ENCODE measurements at places on chromosomes 2 and 18.

- DNase-seq = no peak
Observed at GRCh38 chr2:102230410-102230909, 43.6 kb downstream of the IL1RL2 start.

DNA sequence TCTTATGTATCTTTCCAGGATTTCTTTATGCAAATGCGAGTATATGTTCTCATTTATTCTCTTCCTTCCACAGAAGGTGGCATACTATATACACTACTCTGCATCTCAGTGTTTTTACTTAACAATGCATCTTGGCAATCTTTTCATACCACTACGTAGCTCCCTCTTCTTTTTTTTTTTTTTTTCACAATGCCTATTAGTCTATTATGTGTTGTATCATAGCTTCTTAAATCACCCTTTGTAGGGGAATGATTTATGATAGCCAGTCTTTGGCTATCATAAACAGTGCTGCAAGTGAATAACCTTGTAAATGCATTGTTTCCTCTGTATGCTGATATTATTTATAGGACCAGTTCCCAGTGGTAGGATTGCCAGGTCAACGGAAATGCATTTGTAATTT, 204.2 kb downstream of the BABAM2 start:
- no peak for DNase-seq

GRCh38 chr2:71952572-71953188, 195.0 kb downstream of the CYP26B1 start:
- no peak for DNase-seq

- no peak for DNase-seq
Observed at GRCh38 chr2:240596491-240596931, 10.0 kb downstream of the CAPN10 start.

DNA sequence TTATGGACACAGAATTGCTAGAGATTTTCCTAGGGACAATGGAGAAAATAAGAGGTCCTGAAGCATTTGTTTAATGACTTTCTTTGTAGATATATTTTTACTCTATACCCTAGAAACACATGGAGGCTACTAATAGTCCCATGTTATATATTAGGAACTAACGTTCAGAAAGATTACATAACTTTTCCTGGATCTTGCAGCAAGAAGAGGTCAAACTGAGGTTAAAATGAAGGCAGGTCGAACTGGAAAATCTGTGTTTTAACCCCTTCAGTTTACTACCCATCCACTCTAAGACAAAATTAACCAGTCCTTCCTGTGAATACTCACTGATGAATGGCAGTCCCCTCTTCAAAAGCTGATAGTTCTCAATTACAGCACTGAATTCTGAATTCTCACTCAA, 1415.8 kb upstream of the CELF4 start:
- no peak for DNase-seq

DNA sequence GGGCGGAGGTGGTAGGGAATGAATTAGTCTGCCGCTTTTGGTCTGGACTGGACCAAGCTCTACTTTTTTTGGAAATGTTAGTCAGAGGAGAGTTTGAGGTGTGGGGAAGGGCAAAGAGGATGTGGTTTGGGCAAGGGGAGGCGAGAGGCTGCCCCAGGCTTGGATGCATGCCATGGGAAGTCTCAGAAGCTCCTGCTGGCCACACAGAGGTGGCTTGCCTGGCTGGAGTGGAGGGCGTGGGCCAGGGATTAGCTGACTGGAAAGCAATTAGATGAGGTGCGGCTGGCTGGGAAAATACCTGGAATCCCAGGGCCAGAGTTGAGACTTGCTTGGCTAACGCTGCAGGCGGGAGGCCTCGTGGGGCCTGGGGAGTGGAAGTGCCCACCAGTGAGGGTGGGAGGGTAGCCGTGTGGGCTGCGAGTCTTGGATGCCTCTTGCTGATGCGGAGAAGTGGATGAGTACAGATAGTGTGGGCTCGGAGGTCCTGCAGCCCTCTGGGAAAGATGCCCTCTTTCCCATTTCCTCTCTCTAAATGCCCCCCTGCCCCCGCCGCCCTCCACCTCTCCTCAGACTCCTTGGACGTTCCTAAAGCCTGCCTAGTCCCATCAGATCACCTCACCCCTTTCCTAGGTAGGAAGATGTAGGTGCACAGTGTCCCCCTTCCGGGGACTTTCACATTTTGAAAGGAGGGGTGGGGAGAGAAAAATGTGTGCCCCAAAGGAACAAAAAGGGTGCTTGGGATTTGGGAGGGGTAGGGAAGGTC, 117.6 kb downstream of the SMAD7 start:
- DNase-seq = peak; percentile 42

DNA sequence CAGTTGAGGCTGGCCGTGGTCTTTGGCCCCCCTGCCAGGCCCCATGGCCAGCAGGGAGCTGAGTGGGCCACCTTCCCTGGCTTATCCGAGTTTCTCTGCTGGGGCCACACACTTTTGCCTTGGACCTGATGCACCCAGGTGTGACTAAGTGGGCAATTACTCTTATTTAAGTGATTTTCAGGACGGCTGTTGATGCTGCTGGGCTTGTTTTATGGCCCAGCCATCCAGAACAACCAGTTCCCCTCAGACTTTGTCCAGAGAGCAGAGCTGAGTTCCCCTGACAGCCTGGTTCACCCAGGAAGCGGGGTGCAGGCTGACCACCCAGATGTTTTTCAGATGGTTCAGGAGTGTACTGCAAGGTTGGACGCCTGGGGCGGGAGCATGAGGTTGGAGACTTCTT, 68.8 kb downstream of the GLI2 start:
- DNase-seq = no peak

GRCh38 chr18:25136416-25137196, 215.4 kb downstream of the ZNF521 start:
- DNase-seq = no peak

GRCh38 chr2:152560166-152560565, 157.1 kb downstream of the PRPF40A start:
- no peak for DNase-seq

DNA sequence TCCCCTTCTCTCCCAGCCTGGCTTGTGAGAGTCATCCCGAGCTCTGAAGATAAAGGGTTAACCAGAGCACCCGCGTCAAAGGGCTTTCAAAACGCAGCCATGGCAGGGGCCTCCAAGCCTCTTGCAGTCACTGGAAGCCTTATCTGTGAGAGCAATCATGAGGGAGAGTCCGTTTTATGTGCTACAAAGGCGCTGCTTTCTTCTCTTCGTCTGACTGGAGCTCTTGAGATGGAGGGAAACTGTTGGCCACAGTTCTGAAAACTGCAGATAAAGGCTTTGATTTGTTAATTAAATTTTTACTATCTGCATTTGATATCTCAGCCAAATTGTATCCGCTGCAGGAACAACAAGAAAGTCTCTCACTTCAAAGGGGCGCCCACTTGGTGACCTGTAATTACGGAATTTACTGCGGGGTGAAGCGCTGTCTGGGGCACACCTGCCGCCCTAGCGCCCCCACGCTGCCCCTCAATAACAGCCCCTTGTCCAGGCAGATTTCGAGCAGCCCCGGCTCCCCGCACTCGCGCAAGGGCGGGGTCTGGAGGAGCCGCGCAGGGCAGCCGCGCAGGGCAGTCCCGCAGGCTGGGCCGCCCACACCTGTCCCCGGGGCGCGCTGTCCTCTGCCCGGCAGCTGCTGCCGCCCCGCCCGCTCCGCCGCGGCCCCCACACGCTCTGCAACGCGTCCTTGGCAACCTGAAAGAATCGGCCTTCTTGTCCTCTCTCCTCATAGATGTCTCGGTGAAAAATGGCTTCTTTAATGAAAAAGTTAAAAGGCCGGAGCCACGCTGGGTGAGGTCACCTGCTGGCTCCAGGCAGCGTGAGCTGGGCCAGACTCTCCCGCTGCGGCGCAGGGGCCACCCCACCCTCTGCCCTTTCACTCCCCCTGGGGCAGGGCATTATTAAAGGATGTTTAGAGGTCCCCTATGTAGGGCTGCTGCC, 217.9 kb downstream of the VAPA start:
- DNase-seq = no peak

GRCh38 chr18:10893196-10893595, 256.2 kb downstream of the PIEZO2 start:
- DNase-seq = no peak

DNA sequence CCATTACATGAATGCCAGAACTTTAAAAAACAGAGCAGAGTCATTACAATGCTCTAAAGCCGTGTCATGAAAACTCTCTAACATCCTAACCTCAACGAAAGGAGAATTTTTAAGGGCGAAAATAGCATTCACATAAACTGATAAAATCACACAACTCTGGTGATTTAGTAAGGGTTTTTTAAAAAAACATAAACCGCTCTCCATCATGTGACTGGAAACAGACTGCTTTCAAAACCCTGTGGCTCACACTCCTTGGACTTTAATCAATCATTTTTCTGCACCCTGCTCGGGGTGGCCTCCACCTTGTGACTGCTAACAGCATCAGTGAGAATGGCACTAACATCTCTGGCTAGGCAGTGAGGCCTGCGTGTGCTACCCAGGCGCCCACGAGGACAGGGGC, 12.1 kb downstream of the DOCK10 start:
- DNase-seq = peak; percentile 21

DNA sequence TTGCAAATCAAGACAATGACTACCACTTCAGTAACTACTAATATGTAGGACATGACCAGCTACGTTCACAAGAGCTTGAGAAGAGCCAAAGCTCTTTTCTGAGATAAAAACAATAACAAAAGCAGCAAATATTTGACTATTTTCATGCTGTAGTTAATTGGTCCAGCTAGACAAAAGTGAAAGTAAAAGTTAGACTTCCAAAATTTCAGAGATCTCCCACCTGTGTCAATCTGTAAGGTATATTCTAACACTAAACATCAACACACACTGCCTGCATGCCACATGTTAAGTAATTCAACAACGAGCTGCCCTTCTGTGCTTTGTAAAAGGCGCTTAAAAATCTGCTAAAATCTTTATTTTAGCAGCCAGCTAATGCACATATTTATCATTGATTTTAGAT, 185.9 kb downstream of the SLC39A10 start:
- no peak for DNase-seq

DNA sequence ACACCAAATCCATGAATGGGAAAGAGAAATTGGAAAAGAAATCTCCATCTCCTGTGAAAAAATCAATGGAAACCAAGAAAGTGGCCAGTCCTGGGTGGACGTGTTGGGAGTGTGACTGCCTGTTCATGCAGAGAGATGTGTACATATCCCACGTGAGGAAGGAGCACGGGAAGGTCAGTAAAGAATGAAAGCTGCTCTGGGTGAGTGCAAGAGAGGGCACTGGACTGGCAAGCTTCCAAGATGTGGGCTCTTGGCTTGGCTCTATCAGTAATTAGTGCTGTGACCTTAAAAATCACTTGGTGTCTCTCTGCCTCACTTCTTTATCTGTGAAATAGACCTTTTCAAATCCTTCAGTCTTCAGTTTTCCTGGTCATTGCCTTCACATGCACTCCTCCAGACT, 89.0 kb downstream of the ZNF532 start:
- DNase-seq = no peak

DNA sequence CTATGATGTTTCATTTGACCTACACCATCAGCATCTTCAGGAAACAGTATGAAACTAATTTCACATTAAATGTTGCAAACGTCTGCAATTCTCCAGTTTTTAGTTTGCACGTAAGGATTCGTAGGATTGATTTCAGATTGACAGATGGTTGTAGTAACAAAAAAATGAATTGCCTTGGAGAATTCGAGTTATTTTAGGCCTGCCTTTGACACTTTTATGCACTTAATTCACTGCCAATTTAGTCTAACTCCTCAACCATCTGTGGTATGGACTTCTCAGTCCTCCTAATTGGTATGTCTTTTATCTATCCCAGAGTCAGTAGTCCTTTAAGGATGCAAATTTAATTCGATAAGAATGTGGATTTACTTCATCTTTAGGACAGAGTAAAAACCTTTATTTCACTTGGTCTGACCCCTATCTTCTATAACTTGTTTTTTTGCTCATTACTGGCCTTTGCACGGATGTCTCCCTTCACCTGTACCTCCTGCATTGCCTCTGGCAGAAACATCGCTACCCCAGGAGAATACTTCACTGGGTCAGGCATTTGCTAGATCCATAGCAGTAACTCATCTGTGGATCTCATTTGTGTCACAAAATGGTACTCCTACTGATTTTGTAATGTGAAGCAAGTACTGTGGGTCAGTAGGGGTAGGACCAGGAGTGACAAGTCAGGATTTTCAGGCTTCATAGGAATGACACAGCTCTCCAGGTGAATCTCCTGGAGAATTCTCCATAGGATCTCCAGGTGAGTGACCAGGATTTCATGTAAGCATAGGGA, 3.9 kb downstream of the RPL37A start:
- DNase-seq = no peak

GRCh38 chr2:223797037-223797436, 40.3 kb downstream of the AP1S3 start:
- no peak for DNase-seq

GRCh38 chr18:27713738-27714095, 463.2 kb downstream of the CDH2 start:
- DNase-seq = no peak

DNA sequence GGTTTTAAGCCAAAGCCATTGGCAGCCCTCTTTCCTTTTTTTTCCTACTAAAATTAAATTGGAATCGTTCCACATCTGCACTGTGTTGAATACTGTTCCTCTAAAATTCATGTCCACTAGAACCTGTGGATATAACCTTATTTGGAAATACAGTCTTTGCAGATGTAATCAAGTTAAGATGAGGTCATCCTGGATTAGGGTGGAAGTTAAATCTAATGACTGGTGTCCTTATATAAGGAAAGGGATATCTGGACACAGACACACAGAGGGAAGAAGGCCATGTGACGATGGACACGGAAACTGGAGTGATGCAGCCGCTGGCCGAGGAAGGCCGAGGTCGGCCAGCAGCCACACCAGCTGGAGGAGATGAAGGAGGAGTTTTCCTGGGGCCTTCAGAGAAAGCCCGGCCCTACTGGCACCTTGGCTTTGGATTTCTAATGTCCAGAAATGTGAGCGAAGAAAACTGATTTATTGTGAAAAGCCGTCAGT, 49.4 kb downstream of the LONRF2 start:
- no peak for DNase-seq

GRCh38 chr18:50573679-50574078, 13.8 kb downstream of the MAPK4 start:
- no peak for DNase-seq

DNA sequence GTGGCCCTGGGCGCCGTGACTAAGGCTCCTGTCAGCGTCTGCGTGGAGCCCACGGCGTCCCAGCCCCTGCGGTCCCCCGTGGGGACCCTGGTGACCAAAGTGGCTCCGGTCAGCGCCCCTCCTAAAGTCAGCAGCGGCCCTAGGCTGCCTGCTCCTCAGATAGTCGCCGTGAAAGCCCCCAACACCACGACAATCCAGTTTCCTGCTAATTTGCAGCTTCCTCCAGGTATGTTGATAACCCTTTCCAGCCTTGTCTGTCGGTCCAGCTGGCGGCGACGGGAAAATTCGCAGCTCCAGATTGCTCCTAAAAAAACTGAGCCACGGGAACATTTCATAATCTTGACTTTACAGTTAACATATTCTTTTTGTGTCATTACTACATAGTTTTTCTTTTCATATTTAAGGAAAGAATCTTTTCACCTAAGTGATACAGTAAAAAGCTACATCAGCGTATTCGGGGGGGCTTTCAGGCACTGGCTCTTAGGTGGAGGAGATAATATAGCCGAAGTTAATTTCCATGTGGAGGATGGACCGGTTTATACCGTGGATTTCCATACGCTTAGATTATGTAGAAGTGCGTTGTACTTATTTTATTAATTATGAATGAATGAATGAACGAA, 916 bp downstream of the TAF4B start:
- DNase-seq = no peak

All from CD4-positive, alpha-beta T cell treated with Interleukin-10 for 1 hour (primary cell).